Stimulated activated CD4-positive, alpha-beta T cell treated with anti-CD3 and anti-CD28 coated beads, Interleukin-1b, Interleukin-23, amount 100 ng/mL, for 48 hours (primary cell): ENCODE measurements at places on chromosomes 16 and 17.

- DNase-seq: no peak
Measured at GRCh38 chr16:82990155-82990554, 363.4 kb downstream of the CDH13 start.

DNA sequence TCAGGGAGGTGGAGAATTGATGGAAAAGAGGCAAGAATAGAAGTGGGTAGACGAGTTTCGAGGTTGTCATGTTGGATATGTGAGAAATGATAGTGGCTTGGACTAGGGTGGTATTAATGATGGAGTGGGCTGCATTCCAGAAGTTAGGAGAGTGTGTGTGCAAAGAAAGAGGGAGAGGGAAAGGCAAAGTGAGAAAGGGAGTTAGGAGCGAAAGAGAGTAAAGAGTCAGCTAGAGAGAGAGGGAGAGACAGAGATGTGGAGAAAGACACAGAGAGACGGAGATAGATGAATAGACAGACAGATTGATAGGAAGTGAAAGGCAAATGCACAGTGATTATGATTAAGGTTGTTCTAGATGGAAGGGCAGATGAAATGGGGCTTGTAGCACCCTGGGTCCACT lies 5.4 kb upstream of the GPR139 start:
- no peak for DNase-seq

GRCh38 chr16:4947722-4948503 lies 10.2 kb upstream of the SEC14L5 start:
- no peak for DNase-seq

- DNase-seq: no peak
Measured at GRCh38 chr16:70470927-70471341, 16.5 kb downstream of the FCSK start.

DNA sequence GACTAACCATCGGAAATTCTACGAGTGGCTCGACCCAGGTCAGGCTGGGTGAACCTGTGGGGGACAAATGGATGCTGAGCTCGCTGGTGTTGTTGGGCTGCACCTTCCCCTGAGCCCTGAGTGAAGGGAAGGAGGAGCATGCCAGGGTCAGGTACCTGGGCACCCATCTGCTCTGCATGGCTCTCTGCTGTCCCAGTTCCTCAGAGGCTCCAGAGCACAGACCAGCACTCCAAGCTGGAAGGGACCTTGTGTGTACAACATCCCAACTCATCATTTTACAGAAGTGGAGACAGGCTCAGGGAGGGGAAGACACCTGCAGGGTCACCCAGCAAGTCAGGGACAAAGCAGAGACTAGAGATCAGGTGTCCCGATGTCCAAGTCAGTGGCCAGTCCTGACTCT lies 84.9 kb upstream of the NLRP1 start:
- DNase-seq: no peak

- no peak for DNase-seq
Measured at GRCh38 chr16:51523400-51523799, 372.3 kb upstream of the SALL1 start.

GRCh38 chr17:46166692-46167249 lies 26.5 kb downstream of the KANSL1 start:
- DNase-seq: no peak

GRCh38 chr17:48014595-48015111 lies 22.9 kb downstream of the COPZ2 start:
- DNase-seq: no peak

- DNase-seq: no peak
Measured at GRCh38 chr17:82967268-82968032, 112.0 kb upstream of the METRNL start.

GRCh38 chr16:69497876-69498596 lies 67.7 kb upstream of the NFAT5 start:
- no peak for DNase-seq

DNA sequence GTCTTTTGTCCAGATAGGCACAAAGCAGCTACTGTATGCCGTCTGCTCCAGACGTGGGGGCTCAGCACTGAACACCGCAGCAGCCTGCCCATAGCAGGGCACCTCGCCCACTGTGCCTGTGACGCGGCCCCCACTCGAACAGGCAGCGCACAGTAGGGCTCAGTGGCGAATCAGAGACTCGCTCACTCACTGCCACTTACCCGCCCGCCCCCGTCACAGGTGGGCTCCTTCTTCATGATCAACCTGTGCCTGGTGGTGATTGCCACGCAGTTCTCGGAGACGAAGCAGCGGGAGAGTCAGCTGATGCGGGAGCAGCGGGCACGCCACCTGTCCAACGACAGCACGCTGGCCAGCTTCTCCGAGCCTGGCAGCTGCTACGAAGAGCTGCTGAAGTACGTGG lies 23.6 kb downstream of the TPSG1 start:
- no peak for DNase-seq

GRCh38 chr16:58022601-58023371 lies 2.8 kb upstream of the MMP15 start:
- no peak for DNase-seq

- DNase-seq: no peak
Measured at GRCh38 chr16:57335366-57335765, 23.2 kb upstream of the CCL22 start.

GRCh38 chr16:2507052-2507659 lies 6.6 kb upstream of the ATP6V0C start:
- DNase-seq: no peak

GRCh38 chr17:50221864-50222545 lies 20.6 kb upstream of the COL1A1 start:
- no peak for DNase-seq

- no peak for DNase-seq
Measured at GRCh38 chr17:16061631-16062030, 62.0 kb downstream of the TTC19 start.

DNA sequence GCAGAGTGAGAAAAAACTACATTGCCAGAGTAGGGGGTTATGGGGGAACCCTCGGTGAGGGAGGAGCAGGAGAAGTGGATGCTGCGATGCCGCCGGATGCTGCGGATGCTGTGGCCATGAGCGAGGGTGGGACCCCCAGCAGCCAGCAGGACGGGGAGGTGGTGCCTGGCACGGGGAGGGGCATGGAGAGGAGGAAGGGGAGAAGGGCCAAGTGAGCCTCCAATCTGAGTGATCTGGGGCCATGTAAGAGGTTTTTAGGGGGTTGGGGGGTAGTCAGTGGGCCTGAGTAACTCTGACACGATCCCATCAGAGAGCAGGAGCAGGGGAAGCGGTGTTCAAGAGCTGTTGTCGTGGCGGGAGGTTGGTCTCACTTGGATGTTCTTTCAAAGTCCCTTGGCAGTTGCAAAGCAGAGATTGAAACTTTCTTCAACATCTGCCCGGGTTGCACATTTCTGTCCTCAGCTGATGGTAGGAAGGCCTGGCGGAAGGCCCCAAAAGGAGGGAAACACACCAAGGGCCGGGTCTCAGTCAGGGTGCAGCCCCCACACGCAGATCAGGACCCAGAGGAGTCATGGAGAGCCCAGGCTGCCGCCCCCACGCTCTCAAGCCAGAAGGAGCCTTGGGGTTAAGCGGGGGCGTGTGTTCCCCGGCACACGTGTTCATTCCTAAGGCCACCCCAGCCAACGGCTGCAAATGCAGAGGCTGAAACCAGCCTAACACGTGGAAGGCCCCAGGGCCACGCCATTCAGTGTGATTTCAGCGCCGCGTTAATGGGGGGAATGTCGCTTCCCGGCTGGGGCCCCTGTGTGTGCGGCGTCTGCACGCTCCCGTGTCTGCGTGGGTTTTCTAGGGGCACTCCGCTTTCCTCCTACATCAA lies 81.7 kb downstream of the ZDHHC7 start:
- no peak for DNase-seq
